ENCODE measurements at places on chromosomes 6 and 20.

DNA sequence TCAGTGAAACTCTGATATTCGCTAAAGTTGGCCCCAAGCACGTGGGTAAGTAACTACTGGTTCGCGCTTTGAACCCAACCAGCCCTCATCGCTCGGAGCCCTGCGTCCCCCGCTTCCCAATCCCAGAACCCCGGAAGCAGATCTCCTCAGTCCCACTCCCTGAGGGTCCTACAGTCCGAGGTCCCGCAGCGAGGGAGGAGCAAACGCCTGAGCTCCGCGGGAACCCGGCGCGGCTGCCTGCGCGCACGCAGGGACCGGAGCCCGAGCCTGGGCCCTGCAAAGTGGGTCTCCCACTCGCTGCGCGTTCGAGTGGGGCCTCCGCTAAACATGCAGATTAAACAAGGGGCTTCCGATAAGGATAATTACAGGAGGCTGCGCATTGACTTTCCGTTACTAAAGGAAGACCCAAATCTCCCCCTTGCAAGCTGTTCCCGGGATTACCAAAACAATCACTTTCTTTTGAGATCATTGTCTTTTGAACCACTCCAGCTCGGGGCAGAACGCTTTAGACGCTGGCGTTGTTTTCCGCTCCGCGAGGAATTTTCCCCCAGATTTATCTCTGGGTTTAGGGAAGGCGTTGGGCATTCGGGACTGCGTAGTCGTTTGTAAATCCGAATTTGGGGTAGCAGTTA is 1.3 kb upstream of the VSX1 start:
- no peak for DNase-seq

- no peak for DNase-seq
Measured at GRCh38 chr6:34484899-34485298, 19.0 kb downstream of the PACSIN1 start.

- no peak for DNase-seq
Measured at GRCh38 chr6:146903451-146903850, 300.8 kb upstream of the STXBP5 start.

- no peak for DNase-seq
Measured at GRCh38 chr6:159981071-159981402, 12.2 kb downstream of the IGF2R start.

DNA sequence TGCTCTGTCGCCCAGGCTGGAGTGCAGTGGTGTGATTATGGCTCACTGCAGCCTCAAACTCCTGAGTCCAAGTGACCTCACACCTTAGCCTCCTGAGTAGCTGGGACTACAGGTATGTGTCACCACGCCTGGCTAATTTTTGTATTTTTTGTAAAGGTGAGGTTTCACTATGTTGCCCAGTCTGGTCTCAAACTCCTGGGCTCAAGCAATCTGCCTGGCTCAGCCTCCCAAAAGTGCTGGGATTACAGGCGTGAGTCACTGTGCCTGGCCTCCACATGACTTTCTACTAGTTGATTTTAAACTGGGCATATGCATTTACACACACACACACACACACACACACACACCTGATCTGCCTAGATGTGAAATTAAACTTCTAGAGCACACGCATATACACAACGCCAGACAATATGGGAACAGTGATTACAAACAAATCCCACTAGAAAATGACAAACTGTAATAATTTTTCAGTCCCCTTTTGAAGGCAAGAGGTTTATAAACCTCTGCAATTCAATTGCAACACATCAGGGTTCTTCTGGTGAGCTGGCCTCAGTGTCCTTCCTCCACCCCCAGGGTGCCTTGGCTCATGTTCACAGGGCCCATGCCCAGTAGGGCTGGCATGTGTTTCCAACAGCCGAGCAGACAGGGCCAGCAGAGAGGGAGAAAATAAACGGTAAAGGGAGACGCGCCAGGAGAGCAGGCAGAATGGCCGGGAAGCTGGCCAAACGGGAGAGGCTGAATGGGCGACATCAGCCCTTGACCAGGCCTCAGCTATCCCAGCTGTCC is 31.2 kb downstream of the PARD6B start:
- no peak for DNase-seq

DNA sequence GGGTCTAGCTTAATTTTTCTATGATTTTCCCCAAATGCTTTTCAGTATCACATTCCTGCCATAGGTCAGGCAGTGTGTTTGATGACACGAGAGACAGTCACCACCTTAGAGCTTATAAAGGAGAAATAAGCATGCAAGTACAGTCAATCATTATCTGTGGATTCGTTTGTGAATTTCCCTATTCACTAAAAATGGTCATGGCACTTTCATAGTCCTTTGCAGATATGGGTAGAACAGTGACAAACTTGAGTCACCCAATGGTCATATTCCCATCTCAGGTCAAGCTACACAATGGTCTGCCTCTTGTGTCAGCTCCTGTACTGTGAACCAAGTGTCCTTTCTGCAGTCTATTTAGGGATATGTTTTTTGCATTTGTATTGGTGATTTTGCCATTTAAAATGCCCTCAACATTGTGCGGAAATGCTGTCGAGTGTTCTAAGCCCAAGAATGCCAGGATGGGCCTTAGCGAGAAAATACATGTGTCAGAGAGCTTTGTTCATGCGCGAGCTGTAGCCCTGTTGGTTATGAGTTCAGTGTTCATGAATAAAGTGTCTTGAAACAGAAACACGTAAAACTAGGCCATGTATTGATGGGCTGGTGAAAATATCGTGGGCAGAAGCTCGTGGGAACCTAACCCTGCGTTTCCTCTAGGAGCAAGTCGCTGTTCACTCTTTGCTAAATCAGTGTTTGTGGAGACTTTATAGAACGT is 19.8 kb downstream of the SUMO4 start:
- no peak for DNase-seq

- no peak for DNase-seq
Measured at GRCh38 chr6:11923621-11924020, 88.5 kb upstream of the HIVEP1 start.

- DNase-seq, result no peak
Measured at GRCh38 chr6:27894839-27895762, 17.1 kb downstream of the OR2B2 start.

GRCh38 chr20:13291157-13291556 is 70.1 kb downstream of the ISM1 start:
- DNase-seq, result no peak

DNA sequence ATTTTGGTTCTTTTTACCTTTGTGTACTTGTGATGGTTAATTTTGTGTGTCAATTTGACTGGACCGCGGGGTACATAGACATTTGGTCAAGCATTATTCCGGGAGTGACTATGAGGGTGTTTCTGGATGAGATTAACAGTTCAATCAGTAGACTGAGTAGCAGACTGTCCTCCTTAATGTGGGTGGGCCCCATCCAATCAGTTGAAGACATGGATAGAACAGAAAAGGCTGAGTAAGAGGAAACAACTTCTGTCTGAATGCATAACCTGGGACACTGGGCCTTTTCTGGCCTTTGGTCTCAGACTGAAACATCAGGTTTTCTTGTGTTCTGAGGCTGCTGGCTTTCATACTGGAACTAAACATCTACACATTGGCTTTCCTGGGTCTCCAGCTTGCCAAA is 303.5 kb upstream of the RUNX2 start:
- no peak for DNase-seq

DNA sequence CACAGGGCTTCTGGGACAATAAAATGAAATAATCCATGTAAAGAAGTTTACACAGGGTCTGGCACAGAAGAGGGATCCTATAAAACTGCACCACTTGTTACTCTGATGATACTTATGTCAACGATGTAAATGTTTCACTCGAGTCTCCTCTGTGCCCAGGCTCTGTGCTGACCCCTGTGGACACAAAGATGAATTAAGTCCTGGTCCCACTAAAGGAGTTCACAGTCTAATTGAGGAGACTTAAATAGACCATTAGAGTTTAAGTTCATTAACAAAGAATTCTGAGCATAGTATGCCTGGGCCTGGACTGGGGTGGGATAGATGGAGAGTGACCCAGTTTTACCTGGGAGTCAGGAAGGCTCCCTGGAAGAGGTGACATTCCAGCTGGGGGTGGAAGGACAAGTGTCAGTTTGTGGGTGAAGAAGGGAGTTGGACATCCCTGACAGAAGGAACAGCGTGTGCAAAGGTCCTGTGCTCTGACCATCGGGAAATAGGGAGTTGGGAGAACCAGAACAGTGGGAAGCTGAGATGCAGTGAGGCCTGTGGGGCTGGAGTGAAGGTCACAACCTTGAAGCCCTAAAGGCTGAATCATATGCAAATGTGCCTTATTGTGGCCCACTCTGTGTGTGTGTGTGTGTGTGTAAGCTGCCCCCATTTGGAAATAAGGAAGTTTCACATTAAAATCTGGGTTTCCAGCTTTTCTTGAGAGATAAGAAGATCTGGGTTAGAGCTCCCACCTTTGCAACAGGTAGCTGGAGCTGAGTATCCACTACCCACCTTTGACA is 1.1 kb downstream of the OCSTAMP start:
- no peak for DNase-seq

DNA sequence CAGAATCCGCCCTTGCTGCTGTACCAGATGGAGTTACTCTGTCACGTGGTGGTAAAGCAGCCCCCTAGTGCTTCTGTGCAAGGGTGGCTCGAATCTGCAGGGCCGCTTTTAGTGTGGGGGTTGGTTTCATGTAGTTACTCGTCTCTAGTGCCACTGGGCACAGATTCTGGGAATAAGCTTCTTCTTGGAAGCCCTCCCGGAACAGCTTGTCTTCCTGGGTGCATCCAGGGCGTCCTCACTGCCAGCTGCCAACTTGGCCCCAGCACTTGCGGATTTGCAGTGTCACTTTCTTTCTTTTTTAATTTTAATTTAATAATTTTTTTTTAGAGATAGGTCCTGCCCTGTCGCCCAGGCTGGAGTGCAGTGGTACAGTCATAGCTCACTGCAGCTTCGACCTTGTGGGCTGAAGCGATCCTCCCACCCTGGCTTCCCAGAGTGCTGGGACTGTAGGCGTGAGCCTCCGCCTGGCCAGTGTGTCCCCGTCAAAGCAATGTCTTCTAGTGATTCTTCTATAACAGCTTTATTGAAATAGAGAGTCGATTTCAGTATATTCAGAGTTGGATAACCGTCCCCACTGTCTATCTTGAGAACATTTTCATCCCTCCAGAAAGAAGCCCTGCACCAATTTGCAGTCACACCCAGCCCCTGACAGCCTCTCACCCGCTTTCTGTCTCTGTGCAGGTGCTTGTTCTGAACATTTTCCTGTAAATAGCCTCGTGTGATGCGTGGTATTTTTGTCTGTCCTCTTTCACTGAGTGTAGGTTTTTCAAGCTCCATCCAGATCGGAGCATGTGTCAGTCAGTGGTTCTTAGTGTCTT is 25.9 kb downstream of the PYGB start:
- no peak for DNase-seq

DNA sequence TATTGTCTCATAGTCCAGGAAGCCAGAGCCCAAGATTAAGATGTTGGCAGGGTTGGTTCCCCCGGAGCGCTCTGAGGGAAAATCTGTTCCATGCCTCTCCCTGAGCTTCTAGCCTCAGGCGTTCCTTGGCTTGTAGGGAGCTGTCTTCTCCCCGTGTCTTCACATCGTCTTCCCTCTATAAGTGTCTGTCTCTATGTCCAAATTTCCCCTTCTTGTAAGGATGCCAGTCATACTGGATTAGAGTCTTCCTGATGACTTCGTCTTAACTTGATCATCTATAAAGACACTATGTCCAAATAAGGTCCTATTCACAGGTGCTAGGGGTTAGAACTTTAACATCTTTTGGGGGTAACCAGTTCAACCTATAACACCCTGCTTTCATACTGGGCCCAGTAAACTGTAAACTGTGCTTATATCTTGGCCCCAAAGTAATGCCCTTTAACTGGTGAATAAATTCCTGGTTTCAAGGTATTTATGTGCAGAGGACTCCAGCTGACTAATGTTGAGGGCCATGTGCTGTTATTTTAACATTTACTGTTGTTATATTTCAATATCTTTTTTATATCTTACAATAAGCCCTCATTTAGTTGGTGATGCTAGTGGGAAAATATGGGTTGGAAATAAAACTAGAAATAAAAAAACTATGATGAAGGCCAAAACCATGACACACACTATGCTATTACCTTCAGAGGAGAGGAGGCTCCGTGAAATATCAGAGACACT is 101.7 kb upstream of the IYD start:
- DNase-seq, result peak; percentile 46

DNA sequence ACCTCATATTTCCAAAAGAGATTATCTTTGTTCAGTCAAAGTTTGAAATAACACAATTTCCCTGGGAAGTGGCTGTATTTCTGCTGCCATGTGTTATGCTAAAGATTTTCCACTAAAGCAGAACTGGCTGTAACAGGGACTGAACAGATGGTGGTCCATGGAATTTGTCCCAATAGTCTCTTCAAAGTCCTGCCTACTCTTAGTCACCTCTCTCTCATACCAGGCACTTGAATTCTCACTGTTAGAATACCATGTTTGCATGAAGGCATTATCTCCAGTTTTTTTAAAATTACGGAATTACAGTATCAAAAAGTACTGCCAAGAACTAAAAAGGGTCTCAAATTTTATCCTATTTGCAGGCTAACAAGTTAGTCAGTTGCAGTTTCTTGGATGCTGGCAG is 105.0 kb upstream of the HDDC2 start:
- no peak for DNase-seq

DNA sequence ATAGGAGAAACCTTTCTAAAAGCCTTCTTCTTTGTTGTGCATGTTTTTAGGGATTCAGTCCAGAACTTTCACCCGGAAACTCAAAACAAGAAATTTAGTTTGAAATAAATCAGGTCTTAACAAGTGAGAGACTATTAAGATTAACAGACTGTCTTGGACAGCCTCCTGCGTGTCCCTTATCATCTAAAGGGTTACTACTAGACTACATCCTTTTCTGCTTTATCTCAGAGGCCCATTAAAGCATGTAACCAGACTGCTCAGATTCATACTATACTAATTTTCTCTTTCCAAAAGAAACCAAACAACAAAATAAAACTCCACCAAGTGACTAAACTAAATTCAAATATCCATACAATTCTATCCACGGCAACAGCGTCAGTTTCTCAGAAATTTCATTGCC is 173.8 kb downstream of the GMPR start:
- DNase-seq, result no peak

- no peak for DNase-seq
Measured at GRCh38 chr6:35320031-35320410, 22.3 kb upstream of the PPARD start.

DNA sequence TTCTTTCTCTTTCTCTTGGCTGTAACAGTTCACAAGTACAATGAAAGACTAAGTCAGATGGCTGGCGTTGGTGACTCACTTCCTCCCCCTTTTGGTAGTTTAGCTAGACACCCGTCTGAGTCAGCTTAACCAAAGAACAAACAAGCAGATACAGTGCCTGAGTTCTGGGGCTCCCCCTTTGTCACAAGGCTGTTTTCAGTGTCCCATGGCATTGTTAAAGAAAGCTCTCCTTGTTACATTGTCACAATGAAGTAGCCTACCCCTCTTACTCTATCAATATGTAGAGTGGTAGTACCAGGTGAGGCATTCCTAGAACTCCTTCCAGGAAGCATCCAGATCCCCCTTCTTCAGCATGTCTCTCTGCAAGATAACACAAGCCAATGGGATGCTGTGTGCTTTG is 38.6 kb downstream of the KIAA0408 start:
- DNase-seq, result peak; percentile 73

All from GM04504 (cell line).